Stimulated activated CD4-positive, alpha-beta T cell treated with anti-CD3 and anti-CD28 coated beads, Interleukin-1b, Interleukin-23, amount 100 ng/mL, for 1 hour (primary cell): ENCODE measurements at places on chromosomes 12 and 14.

- no peak for DNase-seq
Measured at GRCh38 chr12:30796313-30796780, 41.6 kb upstream of the CAPRIN2 start.

DNA sequence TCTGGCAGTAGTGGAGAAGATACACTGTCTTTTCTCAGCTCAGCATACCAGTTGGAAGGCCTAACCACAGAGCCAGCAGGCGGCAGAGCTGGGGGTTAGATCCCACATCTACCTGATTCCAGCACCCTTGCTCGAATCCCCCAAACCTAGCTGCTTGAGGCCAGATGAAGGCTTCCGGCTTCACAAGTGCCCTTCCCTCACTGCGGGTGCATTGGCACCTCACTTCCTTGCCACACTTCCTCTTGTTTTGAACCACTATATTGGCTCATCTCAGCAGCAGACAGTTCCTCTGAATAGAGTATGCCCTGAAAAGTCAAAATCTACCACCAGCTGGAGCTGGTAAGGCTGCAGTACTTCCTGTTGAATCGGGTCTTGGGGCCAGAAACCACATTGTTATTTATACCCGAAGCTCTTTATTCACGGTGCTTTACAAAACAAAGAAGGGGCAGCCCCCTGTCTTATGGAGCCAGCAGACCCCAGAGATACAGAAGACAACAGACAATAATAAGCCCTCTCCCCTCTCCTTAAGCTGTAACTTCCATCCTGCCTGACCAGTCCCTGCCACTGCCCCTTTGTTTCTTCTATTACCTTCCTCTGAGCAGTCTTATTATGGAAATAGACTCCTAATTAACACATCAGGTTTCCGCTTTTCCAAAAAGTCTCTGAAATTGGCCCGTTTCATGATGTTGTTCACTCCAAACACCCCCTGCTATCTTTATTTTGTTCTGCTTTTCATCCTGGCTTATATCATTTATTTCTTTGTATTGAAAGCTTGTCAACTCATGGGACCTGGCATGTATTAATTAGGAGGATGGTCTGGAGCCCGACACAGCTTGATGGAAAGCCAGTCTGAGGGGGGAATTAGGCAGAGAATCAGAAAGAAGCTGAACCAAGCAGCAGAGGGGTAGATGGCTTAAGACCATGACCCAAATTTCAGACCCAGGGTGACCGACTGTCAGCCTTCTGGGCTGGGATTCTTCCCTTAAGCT, 233.5 kb downstream of the EFCAB11 start:
- no peak for DNase-seq

DNA sequence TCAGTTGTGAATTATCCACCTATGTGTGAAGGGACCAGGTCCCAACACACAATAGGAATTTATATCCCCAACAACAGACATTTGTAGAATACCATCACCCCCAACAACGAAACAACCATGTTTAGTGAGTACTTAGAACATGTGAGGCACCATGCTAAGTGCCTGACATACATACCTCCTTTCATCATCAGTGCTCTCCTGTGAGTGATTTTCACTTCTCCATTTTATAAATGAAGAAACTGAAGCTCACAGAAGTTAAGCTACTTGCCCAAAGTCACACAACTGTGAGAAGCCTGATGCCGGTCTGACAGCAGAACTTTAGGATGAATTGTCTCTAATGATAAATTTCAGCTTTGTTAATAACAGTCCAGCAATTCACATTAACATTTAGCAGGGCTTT, 35.4 kb downstream of the SPTB start:
- no peak for DNase-seq

DNA sequence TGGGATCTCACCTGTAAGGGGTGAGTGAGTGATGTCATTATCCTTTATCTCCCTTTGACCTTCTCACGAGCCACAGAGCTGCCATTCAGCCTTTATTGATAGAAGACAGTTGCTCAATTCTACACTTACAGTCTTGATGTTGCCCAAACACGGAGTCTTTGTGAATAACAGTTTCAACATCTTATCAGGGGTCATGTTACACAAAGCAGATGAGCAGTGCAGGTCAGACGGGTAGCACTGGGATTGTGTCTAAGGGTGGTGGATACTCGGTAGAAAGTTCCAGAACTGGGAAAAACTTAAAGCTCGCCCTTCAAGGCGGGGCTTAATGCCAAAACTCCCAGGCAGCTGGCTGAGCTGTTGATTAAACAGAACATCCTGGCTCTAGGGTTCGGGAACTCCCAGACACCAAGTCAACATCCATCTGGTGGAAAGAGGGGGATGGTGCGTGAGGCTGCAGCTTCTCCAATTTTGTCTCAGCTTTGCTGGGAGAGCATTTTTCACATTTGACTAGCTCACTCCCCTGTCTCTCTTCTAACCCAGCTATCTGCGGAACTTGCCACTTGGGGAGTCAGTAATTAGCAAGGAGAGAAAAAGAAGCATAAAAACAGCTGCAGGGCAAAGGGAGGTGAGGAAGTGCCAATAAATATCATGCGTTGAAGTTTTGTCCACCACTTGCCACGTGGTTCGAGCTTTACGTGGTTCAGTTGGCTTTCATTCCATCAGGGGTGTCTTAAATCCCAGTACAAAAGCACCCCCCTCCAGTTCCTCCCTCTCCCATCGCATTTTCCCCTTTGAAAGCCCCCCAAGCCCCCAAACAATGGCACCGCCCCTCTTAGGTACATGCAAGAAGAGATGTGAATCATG, 31.0 kb downstream of the FOXN4 start:
- DNase-seq, result no peak

DNA sequence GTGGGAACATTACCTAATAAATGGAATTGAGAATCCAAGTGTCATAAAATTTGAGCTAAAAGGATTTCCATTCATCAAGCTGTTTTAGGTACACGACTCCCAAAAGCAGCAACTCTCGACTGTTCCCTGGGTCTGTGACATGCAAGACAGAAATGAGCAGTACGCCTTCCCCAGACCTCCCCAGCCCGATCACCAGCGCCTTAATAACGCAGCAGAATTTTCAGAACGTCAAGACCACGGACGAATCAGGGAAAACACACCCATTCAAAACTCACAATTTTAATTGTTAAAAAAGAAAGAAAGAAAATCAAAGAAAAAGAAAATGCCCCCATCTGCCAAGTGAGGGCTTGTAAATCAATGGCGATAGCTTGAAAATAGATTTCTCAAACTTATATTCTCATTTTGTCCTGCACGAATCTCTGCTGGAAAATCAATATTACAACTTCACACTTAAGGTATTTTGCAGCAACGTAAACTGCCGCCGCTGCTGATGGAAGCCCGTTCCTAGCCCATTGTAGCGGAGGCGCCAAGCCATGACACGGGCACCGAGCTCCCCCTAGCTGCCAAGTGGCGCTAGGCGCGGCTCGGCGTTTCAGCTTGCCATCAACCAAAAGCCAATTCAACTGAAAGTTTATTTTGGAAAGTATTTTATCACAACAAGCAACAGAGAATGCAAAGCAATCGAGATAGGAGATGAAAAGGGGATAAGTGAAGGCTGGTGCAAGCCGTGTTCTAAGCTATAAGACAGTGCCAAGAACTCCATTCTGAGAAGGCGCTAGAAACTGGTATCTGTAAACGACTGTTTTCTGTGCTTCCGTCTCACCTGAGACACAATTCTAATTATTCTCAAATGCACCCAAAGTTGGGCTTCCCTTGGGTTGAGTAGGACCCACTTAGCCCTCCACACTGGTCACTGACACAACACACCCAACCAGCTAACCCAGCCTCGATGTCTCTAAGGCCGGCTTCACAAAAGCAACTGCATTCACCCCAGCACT, 5.5 kb downstream of the BCL11B start:
- DNase-seq, result peak; percentile 75

- no peak for DNase-seq
Measured at GRCh38 chr12:32918890-32919801, 22.6 kb upstream of the PKP2 start.

DNA sequence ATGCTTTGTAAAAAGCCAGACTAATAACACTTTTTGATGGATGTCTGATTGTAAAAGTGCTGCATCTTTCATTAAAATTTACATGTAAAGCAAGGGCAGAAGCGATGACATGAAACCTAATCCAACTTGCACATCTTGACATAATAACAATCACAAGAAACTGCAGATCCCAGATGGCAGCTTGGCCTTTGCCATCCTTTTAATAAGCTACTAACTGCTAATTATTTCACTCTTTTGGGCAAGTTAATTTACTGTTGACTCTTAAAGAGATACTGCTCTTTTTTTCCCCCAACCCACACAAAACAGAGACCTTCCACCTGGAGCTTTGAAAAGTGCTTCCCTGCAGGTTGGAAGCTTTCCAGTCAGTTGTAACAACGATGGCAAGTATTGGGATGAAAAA, 137.5 kb downstream of the NRXN3 start:
- DNase-seq, result no peak

GRCh38 chr14:49950275-49951228, 57.7 kb downstream of the ARF6 start:
- no peak for DNase-seq

- no peak for DNase-seq
Measured at GRCh38 chr14:93926873-93927799, at the start of gene FAM181A. Gene FAM181A (plus strand): TSS chr14:93927344. CDS start chr14:93928286, 942 bp downstream.

- no peak for DNase-seq
Measured at GRCh38 chr12:96456265-96456974, 33.0 kb upstream of the CFAP54 start.

DNA sequence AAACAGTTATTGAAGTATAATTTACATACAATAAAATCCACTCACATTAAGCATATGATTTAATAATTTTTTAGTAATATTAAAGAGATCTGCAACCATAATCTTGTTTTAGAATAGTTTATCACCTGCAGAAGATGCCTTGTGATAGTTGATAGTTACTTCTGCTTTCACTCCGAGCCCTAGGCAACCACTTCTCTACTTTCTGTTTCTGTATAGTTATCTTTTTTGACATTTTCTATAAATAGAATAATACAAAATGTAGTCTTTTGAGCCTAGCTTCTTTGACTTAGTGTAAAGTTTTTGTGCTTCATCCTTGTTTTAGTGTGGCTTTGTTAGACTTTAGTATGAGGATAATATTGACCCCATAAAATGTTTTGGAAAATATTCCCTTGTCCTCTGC, 111.0 kb downstream of the MNAT1 start:
- no peak for DNase-seq

GRCh38 chr12:1481906-1482305, 112.5 kb downstream of the FBXL14 start:
- no peak for DNase-seq

GRCh38 chr12:43957732-43958372, 122.0 kb downstream of the TMEM117 start:
- DNase-seq, result no peak
